ENCODE measurements at places on chromosomes 13 and 19.

- no peak for DNase-seq
These were observed 102.1 kb downstream of the INSR start for GRCh38 chr19:7191946-7192691.

- DNase-seq, result no peak
These were observed 3.6 kb downstream of the MAU2 start for GRCh38 chr19:19324059-19324770.

DNA sequence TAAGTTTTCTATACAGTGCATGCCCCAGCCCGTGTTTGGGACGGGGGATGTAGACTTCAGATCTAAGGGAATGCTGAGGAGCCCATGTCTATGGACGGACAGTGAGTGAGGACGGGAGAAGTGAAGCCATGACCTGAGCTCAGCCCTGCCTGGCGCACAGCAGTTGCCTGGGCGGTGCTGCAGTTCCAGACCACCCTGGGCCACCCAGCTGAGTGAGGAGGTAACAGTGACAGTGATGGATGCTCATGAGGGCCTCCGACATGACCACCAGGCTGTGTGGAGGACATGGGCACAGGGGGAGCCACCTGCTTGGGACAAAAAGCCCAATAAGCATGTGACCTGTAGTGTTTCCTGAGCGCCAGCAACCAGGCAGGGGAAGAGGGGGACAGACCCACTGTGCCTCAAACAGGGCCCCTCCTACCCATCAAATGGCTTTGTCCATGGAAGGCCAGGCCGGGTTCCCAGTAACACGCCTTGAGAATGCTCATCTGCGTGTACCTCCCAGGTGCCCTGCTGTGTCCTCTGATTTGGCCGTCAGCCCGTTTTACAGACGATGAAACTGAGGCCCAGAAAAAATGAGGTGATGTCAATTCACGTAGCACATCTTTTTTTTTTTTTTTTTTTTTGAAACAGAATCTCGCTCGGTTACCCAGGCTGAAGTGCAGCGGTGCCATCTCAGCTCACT lies 22.6 kb downstream of the NOSIP start:
- no peak for DNase-seq

GRCh38 chr19:15995536-15995935 lies 46.7 kb downstream of the OR10H4 start:
- DNase-seq, result no peak

DNA sequence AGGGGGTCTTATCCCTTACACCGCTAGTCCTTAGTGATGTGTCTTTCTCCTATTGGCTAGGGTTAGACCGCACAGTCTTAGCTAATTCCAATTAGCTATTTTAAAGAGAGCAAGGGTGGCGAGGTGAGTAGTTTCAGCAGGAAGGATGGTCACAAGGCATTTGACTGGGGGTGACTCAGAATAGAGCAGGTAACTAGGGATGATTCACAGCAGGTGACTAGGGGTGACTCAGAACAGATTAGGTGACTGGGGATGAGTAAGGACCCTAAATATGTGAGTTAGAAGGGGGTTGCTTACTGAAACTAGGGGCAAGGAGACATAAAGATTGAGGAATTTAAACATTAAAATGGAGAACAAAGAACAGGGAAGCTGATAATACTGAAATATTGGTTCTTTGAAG lies 64.3 kb downstream of the ZNF66 start:
- no peak for DNase-seq

DNA sequence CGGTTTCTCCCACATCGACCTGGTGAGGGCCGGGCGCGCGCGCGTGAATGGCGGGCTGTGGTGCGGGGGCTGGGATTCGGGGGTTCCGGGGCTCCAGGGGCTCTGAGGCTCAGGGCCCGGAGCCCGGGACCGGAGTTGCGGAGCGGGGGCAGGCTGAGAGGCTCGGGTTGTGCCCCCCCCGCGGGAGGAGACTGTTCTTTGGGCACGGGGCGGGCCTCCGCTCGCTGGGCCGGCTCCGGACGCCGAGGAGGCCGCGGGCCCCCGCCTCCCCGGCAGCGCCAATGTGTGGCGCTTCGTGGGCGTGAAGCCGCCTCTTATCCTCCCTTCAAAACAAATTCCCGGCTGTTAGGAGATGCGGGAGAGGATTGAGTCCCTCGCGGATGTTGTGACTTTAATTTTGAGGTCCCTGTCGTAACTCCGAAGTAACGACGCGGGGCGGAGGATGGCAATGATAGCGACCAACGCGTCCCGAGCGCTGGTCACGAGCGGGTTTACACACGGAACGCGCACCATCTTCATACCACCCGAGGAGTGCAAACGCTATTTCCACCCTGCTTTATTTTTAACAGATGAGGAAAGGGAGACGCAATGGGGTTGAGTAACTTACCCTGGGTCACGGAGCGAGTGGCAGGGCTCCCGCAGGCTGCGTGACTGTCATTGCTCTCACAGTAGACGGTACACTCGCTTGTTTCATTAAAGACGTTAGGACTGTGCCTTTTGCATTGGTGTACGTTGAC lies 536 bp downstream of the UBA2 start:
- no peak for DNase-seq

- peak; percentile 53 for DNase-seq
These were observed 2.1 kb upstream of the KLHL26 start for GRCh38 chr19:18634612-18635297.

All from NCI-H1694 treated with DMSO at 0.1 percent for 48 hours (cell line).